ENCODE measurements at places on chromosomes 1 and 21.

DNA sequence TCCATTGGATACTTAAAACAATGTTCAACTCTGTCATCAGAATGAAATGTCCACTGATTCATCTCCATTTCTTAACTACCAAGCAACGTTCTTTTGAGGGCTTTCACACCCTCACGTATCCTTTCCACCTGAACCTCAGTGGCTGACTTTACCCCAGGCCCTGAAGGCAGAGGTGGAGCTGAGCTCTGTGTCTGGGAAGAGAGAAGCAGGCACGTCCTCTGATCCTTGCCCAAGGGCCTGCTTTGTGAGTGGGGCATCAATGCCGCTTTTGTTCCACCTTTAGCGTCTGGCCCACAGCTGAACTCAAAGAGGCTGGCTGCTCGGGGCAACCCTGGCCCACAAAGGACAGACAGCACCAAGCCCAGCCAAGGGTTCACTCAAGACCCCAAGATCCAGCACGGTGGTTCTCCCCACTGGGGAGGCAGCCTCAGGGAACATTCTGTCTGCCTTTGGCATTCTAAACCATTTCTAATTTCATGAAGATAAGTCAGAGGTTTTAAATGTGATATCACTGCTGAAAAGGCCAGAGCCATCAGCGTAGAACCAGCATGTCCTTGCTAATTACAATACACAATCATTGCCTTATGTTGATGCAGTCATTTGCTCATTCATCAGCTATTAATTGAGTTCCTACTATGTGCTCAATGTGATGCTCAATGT, 126.0 kb upstream of the UBE2U start:
- no peaks in the 10 kb centered on the region for H3K36me3 ChIP-seq
- no peak overlapping the region for H3K27ac ChIP-seq
- H3K4me3 ChIP-seq = no peak overlapping the region
- no peaks in the 10 kb centered on the region for H3K27me3 ChIP-seq

DNA sequence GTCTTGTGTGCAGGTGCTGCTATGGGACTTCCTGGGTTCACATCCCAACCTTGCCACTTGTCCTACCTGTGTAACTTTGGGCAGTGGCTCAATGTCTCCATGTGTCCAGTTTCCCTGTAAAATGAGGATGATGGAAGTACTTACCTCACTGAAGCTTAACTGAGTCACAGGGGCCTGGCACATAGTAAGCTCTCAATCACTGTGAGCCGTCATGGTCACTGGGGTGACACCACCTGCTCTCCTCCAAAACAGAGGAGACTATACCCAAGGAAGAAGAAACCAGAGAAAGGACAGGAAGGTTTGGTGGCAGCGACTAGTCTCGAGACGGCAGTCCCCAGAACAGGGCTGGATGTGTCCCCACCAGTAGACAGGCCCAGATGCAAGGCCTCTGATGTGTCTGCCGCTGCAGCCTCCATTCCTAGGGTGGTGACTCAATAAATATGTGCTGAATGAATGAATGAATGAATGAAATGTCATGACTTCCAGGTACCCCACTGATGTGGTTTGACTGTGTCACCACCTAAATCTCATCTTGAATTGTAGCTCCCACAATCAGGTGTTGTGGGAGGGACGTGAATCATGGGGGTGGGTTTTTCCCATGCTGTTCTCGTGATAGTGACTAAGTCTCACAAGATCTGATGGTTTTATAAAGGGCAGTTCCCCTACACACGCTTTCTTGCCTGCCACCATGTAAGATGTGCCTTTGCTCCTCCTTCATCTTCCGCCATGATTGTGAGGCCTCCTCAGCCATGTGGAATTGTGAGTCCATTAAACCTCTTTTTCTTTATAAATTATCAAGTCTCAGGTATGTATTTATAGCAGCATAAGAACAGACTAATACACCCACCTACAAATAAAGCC, 13.0 kb upstream of the LRP8 start:
- no peaks in the 10 kb centered on the region for H3K36me3 ChIP-seq
- H3K4me1 ChIP-seq = no peaks in the 10 kb centered on the region
- no peaks in the 10 kb centered on the region for H3K27me3 ChIP-seq
- H3K4me3 ChIP-seq = no peak overlapping the region

DNA sequence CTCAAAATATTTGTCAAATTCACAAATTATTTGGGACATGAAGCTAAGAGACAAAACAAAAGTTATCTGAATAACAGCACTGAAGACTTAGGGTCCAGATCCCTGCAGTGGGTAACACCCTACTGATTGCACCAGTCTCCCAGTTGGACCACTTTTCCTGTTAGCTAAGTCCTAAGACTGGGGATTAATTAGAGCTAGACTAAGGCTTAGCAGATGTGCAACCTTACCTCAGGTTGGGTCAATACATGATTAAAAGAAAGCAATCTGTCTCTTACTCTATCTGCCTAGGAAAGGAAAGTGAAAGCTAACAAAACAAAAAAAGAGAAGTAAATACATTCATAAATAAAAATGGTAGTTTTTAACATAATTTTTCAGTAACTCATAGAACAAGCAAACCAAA, 737.2 kb upstream of the CHRM3 start:
- no peak for DNase-seq
- H3K36me3 ChIP-seq = no peaks in the 10 kb centered on the region
- no peaks in the 10 kb centered on the region for H3K4me1 ChIP-seq
- no peak overlapping the region for H3K4me3 ChIP-seq

DNA sequence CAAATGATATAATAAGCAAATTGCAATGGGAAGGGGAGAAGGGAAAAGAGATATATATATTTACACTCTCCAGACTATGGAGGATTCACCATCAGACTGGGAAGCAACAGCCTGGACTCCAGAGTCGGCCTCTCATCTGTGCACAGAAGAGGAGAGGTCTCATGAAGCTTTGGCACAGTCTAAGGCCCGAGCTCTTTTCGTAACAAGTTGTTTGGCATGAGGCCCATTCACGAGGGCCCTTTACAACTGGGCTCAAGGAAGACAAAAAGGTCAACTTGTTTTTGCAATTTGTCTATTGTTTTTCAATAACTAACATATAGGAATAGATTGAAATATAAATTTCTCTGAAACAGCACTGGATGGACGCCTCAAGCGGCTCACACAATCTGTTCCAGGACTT, 66.7 kb upstream of the AJAP1 start:
- no peaks in the 10 kb centered on the region for H3K4me1 ChIP-seq
- no peak for DNase-seq
- H3K4me3 ChIP-seq = no peak overlapping the region
- H3K36me3 ChIP-seq = no peaks in the 10 kb centered on the region
- H3K27me3 ChIP-seq = no peaks in the 10 kb centered on the region

GRCh38 chr1:196324345-196324744, 283.9 kb downstream of the KCNT2 start:
- H3K27ac ChIP-seq = no peak overlapping the region
- H3K4me1 ChIP-seq = no peaks in the 10 kb centered on the region
- no peak for DNase-seq
- no peaks in the 10 kb centered on the region for H3K27me3 ChIP-seq
- H3K4me3 ChIP-seq = no peak overlapping the region
- H3K36me3 ChIP-seq = no peaks in the 10 kb centered on the region

DNA sequence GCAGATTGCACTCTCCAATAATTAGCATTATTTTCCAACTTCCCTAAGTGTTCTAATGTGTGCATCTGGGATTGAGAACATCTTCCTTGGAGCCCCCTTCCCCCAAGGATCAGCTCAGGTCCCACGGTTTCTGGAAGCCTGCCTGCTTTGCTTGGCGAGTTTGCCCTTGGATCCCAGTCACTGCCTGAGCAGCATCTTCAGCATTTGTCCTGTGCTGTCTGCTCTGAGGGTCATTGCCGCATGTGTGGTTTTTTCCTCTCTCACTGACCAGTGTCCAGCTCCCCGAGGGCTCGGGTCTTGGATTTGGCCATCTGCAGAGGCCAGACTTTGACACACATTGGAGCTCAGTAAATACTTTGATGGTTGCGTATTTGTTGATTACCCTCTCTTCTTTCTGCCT, 18.1 kb downstream of the VANGL2 start:
- no peak overlapping the region for H3K27ac ChIP-seq
- no peak for DNase-seq
- no peak overlapping the region for H3K4me3 ChIP-seq
- H3K27me3 ChIP-seq = no peaks in the 10 kb centered on the region
- peaks cover 7% of the 10 kb centered on the region for H3K4me1 ChIP-seq

DNA sequence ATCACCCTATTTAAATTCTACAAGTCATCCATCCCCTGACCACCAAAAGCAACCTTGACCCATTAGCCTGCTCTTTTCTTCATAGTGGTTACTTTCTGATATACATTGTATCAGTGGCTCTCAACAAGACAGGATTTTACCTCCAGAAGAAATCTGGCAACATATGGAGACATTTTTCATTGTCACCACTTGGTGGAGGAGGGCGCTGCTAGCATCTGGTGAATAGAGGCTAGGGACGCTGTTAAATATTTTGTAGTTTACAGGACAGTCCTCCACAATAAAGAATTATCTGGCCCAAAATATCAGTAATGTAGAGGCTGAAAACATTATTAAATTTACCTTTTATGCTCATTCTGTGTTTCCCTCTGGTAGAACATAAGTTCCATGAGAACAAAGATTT, 6.1 kb downstream of the HSPA13 start:
- no peaks in the 10 kb centered on the region for H3K36me3 ChIP-seq
- no peak overlapping the region for H3K27ac ChIP-seq
- no peaks in the 10 kb centered on the region for H3K4me1 ChIP-seq
- no peaks in the 10 kb centered on the region for H3K27me3 ChIP-seq

DNA sequence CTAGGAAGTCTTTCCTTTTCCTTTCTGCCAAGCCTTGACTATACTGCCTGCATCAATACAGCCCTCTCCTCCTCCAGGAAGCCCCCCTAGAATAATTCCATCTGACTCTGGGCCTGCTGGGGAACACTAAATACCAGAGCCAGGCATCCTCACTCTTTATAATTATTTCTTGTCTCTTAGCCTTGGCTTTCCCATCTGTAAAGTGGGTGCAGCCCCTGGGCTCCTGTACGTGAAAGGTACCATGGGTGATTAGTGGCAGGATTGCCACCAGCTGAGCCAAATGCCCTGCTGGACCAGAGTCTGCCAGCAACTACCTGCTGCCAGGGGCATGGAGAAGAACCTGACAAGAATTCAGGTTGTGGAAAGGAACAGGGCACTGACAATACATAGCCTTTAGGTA, 58.7 kb downstream of the LGR6 start:
- H3K36me3 ChIP-seq = no peaks in the 10 kb centered on the region
- H3K4me1 ChIP-seq = no peaks in the 10 kb centered on the region
- no peak overlapping the region for H3K27ac ChIP-seq
- DNase-seq = no peak

DNA sequence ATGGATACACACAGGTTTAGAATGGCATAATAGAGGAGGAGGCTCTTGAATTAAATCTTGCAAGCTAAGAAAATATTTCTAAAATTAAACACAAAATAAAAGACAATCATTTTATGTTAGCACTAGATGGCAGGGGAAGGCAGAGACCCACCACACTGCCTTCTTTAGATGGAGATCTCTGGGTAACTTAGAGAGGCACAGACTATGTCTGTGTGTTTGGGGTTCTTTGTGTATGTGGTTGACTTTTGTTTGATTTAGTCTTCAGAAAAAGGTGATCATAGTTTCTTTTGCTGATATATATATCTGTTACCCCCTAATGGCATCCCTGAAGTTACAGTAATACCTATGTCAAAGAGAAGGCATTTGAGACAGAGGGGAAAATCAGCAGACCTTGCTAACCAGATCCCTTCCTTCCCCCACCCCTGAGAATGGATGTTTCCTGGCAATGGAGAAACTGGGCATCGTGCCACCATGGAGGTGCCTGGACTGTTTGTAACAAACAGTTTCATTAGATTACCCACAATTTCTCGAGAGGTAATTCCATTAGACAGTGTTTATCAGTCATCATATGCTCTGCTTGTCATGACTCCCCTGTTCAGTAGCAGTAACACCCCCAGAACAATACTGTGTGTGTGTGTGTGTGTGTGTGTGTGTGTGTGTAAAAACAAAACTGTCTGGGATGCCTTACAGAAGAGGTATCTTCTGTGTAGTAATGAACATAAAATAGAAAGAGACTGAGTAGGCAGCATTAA, 228.3 kb upstream of the DEPDC1 start:
- no peaks in the 10 kb centered on the region for H3K27me3 ChIP-seq
- H3K4me1 ChIP-seq = no peaks in the 10 kb centered on the region
- no peak for DNase-seq

DNA sequence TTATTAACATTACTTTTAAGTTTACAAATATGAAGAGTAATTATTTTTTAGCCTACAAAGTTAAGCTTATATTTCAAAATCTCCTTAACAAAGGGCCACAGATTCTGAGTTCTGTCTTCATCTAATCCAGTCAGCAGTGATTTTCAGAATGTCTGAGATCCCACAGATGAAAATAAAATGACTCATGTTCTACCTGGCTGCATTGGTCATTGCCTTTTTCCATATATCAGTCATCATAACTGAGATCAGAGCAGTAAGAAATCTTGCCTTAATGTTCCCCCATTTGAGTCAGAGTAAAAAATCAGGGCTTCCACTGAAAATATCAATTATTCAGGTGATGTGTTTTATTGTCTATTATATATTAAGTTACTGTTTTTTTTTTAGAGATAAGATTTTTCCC, 416.1 kb downstream of the MRPL39 start:
- H3K36me3 ChIP-seq = no peaks in the 10 kb centered on the region
- H3K4me3 ChIP-seq = no peak overlapping the region
- no peaks in the 10 kb centered on the region for H3K27me3 ChIP-seq
- H3K27ac ChIP-seq = no peak overlapping the region
- H3K4me1 ChIP-seq = no peaks in the 10 kb centered on the region

GRCh38 chr1:70156529-70157120, 48.8 kb downstream of the LRRC40 start:
- no peak for DNase-seq
- H3K36me3 ChIP-seq = no peaks in the 10 kb centered on the region
- no peak overlapping the region for H3K4me3 ChIP-seq
- no peaks in the 10 kb centered on the region for H3K27me3 ChIP-seq

DNA sequence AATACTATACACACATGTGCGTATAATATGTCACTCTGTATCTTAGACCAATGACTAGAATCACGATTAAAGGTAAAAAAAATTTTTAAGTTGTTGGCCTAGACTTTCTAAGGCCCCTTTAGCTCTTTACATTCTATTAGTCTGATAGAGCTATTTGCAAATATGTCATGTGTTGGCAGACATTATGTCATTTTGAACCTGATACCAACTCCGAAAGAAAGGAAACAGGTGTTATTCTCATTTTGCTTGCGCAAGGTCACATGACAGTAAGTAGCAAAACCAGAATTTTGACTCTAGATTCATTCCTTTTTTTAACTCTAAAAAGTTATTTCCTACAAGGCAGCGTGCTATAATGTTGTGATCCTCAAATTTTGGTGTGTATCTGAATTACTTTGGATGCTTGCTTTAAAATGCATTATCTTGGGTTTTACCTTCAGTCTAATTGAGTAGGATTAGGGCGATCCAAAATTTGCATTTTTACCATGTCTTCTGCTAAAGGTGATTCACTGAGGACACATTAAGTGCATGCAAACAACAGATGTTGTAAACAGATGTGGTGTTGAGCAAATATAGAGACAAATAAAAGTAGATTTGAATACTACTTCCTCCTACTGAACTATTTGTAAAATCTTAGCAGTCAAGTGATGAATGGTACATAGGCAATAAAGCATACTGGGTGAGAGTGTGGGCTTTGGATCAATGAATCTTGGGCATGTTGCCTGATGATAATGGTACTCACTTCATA, 63.5 kb upstream of the KIAA1614 start:
- no peaks in the 10 kb centered on the region for H3K27me3 ChIP-seq
- no peak overlapping the region for H3K4me3 ChIP-seq
- H3K36me3 ChIP-seq = no peaks in the 10 kb centered on the region
- peaks cover 4% of the 10 kb centered on the region for H3K4me1 ChIP-seq

All from esophagus squamous epithelium (tissue), 5 donors.